Right lobe of liver (tissue), 6 donors: ENCODE measurements at places on chromosomes 6 and 20.

DNA sequence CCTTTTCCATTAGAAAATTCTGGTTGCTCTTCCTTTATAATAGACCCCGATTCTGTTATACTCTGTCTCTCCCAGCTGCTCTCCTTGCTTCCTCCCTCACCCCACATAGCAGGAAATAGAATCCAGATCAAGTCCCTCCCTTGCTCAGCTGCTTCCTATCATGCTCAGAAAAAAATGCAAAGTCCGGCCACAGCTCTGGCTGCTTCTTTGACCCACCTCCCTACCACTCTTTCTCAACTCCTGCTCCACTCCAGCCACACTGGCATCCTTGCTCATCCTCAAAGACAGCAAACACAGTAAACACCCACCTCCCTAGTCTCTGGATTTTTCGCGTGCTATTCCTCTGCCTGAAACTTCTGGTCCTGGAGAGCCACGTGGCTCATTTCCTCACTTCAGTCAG, 9.1 kb upstream of the SLC22A16 start:
- no peak for DNase-seq

DNA sequence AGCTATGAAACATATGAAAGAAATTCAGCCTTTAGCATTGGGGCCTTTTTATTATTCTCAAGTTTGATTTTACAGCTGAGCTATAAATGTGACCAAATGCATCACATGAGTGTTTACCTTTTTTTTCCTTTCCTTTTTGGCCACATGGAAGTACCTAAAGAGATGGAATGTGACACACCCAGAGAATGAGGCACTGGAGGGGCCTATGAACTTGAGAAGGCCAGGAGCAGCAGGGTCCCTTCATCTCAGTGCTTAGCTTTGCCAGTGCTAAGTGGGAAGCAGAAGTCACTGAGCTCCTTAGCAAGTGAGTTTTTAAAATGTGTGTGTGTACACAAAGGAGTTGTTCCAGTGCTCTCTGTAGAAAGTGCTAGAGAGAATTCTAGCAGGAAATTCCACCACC, 44.7 kb downstream of the RREB1 start:
- DNase-seq, result no peak

- DNase-seq, result no peak
Measured at GRCh38 chr20:53187392-53188068, 215.4 kb downstream of the TSHZ2 start.

DNA sequence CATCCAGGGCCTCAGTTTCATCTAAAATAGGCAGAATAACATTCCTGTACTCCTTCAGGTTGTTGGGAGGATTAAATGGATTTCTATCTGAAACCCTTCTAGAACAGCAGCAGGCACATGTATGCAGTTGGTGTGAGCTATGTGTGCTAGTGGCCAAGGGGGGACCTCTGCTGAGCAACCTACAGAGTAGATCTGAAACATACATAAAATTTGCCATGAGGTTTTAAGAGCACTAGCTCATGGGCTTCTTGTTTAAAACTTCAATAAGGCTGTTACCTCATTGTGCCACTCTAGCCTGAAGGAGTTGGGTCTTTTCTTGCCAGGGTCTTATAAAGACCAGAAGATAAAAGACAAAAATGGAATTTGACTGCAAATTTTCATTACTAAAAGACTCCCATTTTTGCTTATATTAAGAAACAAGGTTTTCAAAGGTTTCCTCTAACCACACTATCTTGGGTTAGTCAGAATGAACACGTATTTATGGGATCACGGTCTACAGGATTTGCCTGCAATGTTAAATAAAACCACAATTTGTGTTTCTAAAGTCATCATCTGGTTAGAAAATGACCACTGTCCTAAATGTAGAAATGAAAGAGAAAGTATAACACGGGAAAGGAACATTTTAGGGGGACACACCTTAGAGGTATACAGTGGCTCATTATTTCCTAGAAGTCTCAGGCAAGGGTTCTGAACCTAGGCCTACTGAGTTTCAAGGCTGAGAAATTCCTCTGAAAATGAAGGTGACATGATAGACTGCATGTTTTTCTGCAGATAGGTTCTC, 144.9 kb upstream of the OLIG3 start:
- no peak for DNase-seq

DNA sequence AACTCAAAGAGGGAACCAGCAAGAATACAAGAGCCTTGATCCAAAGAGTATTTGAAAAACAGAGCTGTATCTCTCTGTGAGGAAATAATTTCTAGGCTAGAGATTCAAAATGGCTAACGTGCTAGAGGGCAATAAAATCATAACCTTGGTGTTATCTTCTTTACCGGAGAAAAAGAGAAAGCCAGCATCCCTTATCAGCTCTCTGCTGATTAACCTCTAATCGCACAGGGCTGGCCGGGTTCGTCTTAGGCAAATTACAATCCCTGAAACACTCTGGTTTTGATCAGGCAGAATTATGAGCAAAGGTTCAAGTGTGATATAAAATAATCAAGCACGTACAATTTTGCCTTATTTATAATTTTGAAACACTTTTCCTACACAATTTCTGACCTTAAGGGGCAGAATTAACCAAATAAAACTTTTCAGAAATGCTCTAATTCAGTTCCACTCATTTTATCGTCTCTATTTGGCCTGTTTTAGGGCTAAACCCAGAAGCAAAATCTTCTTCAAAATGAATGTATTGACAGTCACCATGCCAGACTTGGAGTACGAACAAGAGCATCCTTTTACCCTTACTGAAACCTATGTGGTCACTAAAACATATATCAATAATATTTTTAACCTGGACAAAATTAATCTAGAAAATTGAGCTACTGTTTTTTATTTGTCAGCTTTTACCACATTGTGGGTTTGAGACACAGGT, 13.7 kb downstream of the PSMB9 start:
- no peak for DNase-seq

- no peak for DNase-seq
Measured at GRCh38 chr6:157300436-157300835, 22.9 kb downstream of the TMEM242 start.

- DNase-seq, result no peak
Measured at GRCh38 chr6:105675715-105676397, 273.0 kb upstream of the PREP start.

- DNase-seq, result no peak
Measured at GRCh38 chr6:25215881-25216280, 63.3 kb upstream of the CARMIL1 start.

DNA sequence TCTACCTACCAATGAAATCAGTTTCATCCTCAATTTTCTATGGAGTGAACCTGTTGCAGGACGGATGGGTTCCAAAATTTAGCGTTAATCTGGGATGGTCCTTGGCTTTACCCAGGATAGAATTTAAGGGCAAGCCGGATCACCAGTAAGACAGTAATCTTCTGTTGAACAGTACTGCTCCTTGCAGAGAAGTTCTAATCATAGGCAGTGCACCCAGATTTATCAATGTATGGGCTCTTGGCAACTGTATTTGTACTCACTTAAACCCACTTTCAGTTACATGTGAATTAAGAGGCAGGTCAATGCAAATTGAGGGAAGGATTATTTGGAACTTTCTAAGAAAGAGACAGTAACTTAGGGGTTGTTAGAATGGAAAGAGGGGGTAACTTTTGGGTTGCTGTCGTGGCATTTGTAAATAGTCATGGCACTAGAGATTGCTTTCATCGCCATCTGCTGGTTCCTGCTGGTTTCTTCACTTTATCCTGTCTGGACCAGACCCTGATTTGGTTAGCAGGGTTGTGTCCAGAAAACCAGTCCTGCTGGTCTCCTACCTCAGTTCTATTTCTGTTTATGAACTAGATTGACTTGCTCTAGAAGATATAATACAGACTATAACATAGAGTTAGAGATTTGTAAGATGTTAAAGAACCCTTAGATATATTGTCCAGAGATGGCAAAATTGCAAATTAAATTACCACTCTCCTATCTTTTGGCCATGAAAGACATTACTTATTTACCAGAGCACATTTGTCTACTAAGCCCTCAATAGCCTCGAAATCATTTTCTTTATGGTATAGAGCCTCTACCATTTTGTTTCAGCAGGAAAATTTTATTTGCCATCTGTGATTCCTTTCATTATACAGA, 646.3 kb downstream of the UTRN start:
- DNase-seq, result no peak

GRCh38 chr6:164216368-164216767, 801.9 kb downstream of the QKI start:
- DNase-seq, result no peak

GRCh38 chr20:43915211-43916072, 790 bp downstream of the TOX2 start:
- no peak for DNase-seq

DNA sequence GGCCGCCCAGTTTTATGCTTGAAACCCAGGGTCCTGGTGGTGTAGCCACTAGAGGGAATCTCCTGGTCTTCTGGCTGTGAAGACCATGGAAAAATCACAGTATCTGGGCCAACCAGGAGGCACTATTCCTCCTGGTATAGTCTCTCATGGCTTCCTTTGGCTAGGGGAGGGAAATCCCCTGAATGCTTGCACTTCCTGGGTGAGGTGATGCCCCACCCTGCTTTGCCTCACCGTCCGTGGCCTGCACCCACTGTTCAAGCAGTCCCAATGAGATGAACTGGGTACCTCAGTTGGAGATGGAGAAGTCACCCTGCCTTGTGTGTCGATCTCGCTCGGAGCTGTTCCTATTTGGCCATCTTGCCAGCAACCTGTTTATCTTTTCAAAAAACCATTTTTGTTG, 10.1 kb upstream of the ZNF337 start:
- DNase-seq, result no peak

- DNase-seq, result no peak
Measured at GRCh38 chr6:118548613-118549012, 517 bp downstream of the PLN start.

DNA sequence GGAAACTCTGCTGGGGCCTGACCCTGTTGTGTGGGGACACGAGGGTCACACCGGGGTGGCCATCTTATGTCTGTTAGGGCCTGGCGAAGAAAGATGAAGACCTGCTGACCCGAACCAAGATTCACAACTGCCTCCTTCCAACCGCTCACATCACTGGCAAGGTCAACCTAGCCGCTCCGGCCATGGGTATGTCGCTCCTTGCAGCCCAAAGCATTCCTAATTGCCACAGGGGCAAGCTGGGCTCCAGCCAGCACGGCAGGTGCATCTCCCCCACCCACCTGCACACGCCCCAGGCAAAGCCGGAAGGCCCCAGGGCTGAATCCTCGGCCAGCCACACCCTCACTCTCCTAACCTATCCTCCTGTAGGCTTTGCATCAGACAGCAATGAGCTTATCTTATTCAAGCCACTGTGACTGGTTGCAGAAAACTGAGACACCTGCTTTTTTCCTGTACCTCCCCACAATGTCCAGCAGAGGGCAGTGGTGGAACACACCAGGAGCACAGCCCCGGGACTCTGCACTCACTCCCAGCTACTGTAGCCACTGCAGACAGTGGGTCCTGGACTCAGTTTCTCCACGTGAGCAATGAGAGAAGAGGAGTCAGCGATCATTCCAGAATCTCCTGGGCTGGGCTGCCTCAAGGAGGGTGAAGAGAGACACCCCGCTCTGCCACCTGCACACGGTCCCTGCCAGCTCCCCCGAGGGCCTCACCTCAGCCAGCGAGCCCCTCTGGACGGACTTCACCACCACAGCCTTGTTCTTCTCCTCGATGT, 170.2 kb downstream of the PREX1 start:
- peak; percentile 77 for DNase-seq

GRCh38 chr6:106063448-106063850, 22.7 kb upstream of the PRDM1 start:
- no peak for DNase-seq

- no peak for DNase-seq
Measured at GRCh38 chr6:21173031-21173430, 420.5 kb upstream of the SOX4 start.

GRCh38 chr6:116406678-116407345, 36.1 kb downstream of the DSE start:
- no peak for DNase-seq

GRCh38 chr20:36105711-36106226, 48.8 kb upstream of the EPB41L1 start:
- DNase-seq, result peak; percentile 63

DNA sequence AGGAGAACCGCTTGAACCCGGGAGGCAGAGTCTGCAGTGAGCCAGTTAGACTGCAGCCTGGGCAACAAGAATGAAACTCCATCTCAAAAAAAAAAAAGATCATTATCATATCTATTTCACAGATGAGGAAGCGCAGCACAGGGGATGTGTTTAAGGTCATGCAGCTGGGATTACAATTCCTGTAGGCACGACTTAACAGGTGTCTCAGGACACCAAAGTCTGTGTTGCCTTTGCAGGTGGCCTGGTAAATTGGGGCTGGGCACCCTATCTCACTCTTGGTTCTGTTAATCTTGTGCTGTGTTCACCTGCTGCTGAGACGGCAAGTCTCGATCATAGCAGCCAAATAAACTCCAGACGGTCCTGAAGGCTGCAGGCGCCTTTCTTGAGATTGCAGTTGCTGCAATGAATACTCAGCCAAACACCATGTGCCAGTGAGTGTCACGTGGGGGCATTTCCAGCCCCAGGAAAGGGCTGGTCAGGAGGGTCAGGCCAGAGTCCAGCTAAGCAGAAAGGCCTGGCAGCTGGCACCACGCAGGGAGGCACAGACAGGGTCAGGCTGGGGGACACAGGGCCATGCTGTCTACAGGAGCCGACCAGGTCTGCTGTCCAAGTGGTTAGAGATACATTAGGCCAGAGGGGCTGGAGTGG, 55.8 kb downstream of the FGD2 start:
- peak; percentile 86 for DNase-seq

DNA sequence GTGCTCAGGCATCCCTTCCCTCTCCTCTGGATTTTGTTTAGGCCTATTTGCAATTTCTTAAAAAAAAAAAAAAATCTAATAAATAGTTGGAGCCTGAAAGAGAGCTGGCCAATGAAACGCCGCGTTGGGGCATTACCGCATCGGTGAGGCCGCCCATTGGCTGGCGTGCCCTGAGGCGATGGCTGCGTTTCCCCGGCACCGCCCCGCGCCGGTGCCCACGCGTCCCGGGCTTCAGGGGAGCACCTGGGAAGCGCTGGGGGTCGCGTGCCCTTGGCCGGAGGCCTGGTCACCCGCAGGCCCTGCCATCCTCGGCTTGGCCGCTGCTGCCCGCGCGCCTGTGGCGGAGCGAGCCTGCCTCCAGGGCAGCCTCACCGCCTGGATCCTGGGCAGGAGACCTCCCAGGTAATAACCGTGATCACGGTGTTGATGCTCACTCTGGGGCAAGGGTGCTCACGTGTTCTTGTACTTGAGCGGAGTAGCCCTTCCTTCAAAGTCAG, 155.4 kb downstream of the NRN1 start:
- DNase-seq, result peak; percentile 43

GRCh38 chr6:82385961-82386360, 22.3 kb downstream of the TPBG start:
- no peak for DNase-seq

DNA sequence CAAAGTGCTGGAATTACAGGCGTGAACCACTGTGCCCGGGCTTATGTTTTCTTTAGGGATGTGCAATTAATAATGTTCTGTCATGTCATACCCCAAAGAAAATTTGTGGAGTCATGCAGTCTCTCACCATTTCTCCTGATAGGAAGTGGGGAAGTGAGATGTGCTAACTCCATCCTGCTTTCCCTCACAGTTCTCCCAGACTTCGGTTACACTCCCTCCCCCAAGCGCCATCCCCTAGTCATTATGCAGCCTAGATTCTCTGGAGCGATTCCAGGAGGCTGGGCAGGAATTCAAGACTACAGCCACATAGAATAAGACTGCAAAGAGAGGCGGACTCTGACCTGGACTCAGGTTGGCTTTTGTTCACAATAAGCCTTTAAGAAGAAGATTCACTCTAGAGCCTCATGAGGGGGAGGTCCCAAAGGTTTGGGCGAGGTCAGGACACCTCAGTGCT, 271.4 kb downstream of the ALDH8A1 start:
- DNase-seq, result peak; percentile 31
